RCC 7860 (cell line): ENCODE measurements at places on chromosomes 7 and 10.

DNA sequence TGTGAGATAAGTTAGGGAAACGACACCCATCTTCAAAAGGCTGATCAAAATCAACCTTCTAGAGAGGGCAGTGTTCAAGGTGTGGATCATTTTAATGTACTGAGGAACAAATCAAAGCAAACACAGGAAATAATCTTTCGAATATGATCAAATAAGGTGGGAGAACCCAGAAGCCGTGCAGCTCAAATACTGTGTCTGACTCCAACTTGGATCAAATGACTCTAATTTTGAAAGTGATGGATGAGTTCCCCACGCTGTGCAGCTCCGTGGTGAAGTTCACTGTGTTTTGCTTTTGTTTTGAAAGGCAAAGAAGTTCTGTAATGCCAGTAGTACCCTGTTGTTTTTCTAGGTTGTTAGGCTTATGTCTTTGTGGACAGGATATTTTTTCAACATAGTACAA is 250.9 kb downstream of the SFMBT2 start:
- no peak for DNase-seq

- no peak for DNase-seq
Measured at GRCh38 chr10:74529205-74529604, 297.2 kb upstream of the KAT6B start.

GRCh38 chr7:147765301-147765700 is 825.3 kb upstream of the C7orf33 start:
- no peak for DNase-seq

GRCh38 chr7:71372991-71373390 is 241.0 kb downstream of the GALNT17 start:
- DNase-seq = no peak

DNA sequence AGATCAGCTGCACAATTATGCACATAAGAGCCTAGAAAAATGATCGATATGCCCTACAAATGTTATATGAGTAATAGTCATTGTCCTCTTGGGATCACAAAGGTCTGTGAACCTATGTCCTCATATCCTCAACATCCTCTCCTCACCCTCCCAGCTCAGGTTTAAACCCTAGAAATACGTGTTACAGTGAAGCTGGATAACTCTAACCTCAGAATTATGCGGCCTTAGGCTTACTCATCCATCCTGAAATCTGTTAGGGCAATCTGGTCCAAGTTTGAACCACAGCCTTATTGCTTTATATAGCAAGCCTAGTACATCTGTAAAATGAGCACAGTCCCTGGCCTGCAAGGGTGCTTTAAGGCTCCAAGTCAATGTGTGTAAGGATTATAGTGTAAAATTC is 84.2 kb upstream of the FRMD4A start:
- DNase-seq = peak; percentile 72

GRCh38 chr7:33185786-33186185 is 56.4 kb downstream of the BBS9 start:
- DNase-seq = peak; percentile 48

DNA sequence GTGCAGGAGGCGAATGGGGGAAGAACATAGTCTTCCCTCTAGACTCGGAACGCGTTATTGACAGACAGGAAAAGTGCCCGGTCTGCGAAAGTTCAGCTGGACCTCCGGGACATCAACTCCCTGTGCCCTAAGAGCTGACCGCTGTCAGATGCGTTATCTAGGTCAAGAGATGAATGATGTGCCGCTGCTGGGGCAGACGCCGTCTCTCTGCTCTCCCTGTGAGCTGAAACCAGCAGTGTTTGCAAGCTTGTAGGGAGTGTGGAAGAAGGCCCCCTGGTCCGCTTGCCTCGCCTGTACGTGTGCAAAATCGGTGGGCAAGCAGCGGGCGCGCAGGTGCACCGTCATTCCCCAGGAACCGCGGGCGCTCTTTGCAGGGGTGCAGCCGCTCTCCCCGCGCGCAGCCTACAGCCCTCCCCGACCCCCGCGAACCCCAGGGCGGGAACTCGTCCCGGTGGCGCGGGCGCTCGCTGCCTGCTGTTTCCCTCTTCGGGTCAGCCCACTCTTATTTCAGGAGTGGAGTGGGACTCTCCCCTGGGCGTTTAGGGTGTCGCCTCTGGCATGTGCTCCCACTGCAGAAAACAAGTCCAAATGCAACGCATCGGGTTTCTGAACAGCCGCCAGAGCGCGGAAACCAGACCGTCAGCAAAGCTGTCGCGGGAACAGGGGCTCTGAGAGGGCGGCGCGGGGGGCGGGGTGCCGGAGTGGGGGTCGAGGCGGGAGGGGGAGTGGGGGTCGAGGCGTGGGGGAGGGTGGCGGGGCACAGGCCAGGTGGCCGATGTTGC is 1.8 kb upstream of the PFKFB3 start:
- no peak for DNase-seq

GRCh38 chr7:57210212-57210611 is 78.0 kb upstream of the ZNF479 start:
- no peak for DNase-seq

GRCh38 chr7:76189276-76189675 is 12.4 kb upstream of the SRRM3 start:
- DNase-seq = no peak

- no peak for DNase-seq
Measured at GRCh38 chr7:134905375-134905774, 80.9 kb upstream of the AGBL3 start.

GRCh38 chr7:112669306-112669705 is 120.9 kb downstream of the TMEM168 start:
- DNase-seq = no peak

GRCh38 chr7:2195400-2196246 is 37.1 kb downstream of the MAD1L1 start:
- no peak for DNase-seq

DNA sequence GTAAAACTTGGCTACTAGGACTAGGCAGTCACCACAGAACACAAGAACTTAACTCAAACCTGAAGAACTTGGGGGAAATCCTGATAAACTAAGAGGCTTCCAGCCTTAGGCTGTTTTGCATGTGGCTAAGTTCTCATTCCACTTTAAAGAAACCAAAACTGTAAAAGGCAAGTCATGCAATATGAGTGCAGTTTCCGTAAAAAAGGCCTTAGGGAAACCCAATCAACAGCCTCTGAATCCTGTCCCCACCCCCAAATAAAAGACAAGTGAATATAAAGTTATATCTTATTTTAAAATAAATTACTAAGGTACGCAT is 95.1 kb downstream of the USP6NL start:
- DNase-seq = no peak

DNA sequence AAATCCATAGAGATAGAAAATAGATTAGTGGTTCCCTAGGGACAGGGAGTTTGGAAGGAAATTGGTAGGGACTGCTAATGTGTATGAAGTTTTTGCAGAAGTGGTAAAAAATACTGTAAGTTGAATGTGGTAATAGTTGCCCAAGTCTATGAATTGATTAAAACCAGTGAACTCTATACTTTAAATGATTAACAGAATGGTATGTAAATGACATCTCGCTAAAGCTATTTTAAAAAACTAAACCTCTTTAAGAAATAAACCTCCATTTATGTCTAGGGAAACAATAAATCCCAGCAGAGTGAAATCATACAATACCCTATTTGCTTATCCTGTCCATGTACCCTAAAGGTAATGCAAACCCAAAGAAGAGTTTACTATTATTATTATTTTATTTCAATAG is 61.4 kb downstream of the IPMK start:
- no peak for DNase-seq

DNA sequence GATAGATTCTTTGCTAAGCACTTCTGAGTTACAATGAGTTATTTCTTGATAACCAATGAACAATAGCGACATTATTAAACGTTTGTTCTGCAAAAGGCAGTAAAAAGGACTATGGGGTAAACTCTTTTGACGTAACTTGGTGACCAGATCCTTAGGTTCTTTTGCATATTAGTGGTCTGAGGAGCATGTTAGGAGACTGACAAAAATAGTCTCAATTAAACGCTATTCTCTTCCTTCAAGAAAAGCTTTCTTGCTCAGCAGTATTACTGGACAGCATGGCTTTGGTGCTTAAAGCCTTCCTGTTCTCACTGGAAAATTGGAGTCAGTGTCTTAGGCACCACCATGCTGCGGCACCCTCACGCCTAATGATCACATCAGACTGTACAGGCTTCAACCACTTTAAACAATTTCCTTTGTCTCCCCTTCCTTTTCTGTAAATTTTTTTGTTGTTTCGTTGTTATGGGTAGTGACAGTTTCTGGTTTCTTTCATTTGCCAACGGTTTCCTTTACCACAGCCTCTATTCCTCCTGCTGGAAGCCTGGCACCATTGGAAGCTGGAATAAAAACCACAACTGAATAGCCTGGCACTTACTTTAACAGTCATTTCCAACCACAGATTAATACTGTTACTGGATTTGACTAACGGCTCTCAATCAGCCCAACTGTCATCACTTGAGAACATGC is 49.2 kb upstream of the FAM133B start:
- peak; percentile 98 for DNase-seq

DNA sequence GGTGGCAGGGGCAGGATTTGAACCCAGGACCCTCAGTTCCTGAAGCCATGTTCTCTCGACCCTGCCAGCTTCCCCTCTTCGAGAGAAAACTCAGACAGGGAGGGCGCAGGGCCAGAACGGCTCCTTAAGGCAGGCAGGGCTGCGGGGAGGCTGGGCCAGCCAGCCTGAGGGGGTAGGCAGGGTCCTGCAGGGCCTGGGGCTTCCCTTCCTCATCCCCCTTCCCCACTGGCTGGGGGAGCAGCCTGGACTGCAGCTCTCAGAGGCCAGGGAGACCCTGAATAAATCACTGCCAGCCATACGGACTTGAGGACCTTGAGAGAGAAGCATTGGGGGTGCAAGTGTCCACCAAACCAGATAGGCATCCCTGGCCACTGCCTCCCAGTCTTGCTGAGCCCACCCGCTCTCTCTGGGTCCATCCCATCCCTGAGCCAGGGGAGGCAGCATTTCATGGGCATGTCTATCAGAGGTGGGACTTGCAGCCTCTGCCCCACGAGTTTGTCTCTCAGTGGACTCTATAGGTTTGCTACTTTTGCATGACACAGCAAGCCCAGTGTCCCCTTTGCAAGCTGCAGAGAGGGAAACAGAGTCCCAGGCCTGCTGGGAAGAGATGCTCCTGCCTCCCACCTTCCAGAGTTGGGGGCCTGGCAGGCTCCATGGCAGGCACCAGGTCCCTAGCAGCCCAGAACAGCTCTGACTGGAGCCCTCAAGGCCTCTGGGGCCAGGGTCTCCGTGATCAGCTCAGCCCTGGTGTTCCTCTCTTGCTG is 70.9 kb downstream of the MYL10 start:
- no peak for DNase-seq

GRCh38 chr7:104550362-104550761 is 222.0 kb downstream of the LHFPL3 start:
- no peak for DNase-seq

DNA sequence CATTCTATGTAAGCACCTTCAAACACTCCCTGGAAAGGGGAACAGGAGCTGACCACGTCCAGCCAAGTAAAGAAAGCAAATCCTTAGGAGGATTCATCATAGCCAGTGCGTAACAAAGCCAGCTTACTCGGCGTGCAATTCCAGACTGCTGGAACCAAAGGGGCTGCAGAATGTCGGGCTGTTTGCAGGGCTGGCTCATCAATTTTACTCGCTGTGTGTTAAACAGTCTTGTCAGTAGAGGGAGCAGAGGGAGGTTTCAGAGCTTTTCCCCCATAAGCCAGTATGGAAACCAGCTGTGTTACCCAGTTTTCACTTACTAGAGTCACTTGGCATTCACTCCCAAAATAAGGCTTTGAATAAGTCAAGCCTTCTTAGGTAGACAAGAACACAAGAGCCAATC is 127.1 kb downstream of the KMT2E start:
- peak; percentile 23 for DNase-seq

GRCh38 chr10:5183923-5184322 is 1.0 kb downstream of the AKR1C8 start:
- no peak for DNase-seq

- no peak for DNase-seq
Measured at GRCh38 chr7:81600608-81601007, 169.2 kb downstream of the HGF start.

DNA sequence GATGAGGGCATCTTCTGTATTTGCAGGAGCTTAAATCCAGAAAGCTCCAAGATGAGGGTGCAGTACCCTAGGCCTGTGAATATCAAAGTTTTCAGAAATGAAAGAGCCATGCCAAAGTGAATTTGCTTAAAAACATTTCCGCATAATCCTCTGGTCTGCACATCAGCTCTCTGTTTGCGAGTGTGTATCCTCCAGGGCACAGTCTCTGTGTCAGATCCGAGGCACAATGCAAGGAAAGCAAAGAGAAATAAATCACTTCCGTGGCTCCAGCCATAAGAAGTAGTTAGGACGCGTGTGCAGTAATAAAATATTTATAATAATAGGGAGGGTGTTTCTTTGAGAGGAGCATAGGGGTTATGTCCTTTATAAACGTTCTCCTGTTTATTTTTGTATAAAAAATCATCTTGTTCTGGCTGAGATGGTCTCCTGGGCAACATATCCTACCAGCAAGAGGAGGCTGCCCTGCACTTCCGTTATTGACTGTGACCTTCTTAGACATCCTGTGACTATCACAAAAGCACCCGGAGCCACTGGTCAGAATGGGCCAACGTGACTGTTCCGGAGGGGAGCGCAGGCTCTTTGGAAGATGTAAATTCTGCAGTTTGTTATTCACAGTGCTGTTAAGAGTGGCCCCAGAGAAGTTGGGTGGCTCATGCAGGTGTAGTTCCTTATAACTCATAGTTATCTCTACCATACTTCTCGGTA is 667.6 kb upstream of the FOXK1 start:
- DNase-seq = no peak
